ENCODE measurements at places on chromosomes 7 and 10. TPM values are rescaled to one million over a fixed set of nuclear protein-coding genes. Genes with fewer than 3 reads are reported as not detected.

Gene THSD7A
- total RNA-seq, result not detected

Gene ADGRA1
- total RNA-seq, result not detected

- no peak for DNase-seq
Observed at GRCh38 chr10:22333167-22333974, 11.9 kb upstream of the SPAG6 start.

- no peak for DNase-seq
Observed at GRCh38 chr7:128407751-128408708, 1.8 kb downstream of the IMPDH1 start.

DNA sequence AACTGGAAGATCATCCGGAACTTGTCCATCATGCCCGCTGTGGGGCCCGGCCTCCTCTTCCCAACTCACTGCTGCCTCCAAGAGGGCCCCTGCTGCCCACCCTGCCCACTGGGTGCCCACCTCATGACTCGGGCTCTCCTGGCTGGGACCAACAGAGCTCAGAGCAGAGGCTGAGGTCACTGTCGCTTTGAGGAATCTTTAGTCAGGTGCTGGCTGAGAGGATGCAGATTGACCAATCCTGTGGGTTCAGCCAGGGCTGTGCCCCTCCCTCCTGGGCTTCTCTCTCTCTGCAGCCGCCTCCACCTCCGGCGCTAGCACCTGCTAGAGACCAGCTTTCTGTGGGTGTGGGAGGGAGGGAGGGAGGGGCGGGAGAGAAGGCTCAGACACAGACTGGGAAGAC is at the start of gene CALHM1:
Gene CALHM1 (minus strand): TSS at position 181 of the 400 bp plus-strand sequence. CDS start 149 bp downstream, at position 32.
- DNase-seq, result peak; percentile 35

DNA sequence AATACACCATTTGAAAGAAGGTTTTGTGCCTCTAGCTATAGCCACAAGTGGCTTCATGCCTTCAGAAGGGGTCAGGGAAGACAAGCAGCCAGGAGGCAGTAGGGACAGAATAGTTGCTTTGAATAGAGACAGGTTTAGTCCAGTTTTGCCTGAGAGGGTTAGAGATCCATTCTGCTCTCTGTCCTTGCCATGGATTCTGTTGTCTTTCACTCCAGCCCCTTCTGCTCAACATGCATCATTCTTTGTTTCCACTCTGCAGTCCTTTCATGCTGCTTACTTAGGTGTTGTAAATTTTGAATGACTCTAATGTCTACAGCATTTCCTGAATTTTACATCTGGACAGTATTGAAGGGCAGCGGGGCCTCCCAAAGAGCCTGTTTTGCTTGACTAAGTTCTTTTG is 60.3 kb downstream of the CNTNAP2 start:
- no peak for DNase-seq

DNA sequence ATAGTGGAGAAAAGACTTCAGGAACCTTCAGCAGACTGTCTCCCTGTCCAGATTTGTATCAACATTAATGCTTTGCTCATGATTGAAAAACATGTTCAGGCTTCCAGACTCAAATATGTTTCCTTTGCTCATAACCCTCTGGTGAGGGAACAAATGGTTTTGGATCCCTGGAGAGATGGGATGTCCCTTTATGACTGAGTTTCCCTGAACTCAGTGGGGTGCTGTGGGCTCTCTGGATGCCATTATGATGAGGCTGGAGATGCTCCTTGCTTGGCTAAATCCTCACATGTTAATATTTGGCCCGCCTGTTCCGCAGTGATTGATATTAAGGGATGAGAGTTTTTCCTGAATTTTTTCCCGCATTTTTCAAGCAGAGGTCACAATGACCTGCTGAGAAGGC is 749.4 kb downstream of the SUGCT start:
- DNase-seq, result no peak

- no peak for DNase-seq
Observed at GRCh38 chr7:122064971-122065370, 79.1 kb downstream of the AASS start.
